ENCODE measurements at places on chromosomes 13 and 19.

- H3K27ac ChIP-seq = no peak overlapping the region
- H3K27me3 ChIP-seq = no peaks in the 10 kb centered on the region
- no peak overlapping the region for H3K4me3 ChIP-seq
Observed at GRCh38 chr19:47209319-47210179, 21.4 kb downstream of the BBC3 start.

GRCh38 chr13:67632590-67632989 lies 402.5 kb upstream of the PCDH9 start:
- DNase-seq = no peak
- no peak overlapping the region for H3K27ac ChIP-seq
- H3K36me3 ChIP-seq = no peaks in the 10 kb centered on the region
- H3K4me1 ChIP-seq = no peaks in the 10 kb centered on the region
- H3K4me3 ChIP-seq = no peak overlapping the region

- no peak for DNase-seq
- peaks cover 61% of the 10 kb centered on the region for H3K27me3 ChIP-seq
- no peak overlapping the region for H3K4me3 ChIP-seq
- no peaks in the 10 kb centered on the region for H3K36me3 ChIP-seq
- H3K27ac ChIP-seq = no peak overlapping the region
Observed at GRCh38 chr13:60214213-60215055, 50.7 kb upstream of the DIAPH3 start.

DNA sequence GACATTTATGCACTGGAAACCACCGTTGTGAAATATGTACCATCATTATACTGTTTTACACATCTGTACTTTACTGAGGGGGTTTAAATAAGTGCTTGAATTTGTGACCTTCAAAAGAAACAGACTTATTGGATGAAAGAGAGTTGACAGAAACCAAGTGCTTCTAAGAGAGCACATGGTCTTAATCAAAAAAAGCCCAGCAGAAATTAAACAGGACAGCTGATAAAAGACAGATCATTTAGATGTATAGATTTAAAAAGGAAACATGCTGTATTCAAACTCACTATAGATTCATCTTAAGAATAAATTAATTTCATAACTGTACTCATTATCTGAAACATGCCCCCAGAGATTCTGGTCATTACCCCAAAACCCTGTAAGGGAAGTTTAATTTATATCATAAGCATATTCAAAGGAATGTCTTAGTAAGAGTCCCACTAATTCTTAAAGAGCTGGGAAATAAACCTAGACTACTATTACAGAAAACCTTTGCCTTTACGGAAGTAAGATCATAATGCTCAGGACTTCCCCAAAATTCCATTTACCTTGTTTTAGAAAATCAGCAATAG lies 421.8 kb downstream of the DCT start:
- no peak for DNase-seq
- H3K27ac ChIP-seq = no peak overlapping the region
- H3K4me1 ChIP-seq = no peaks in the 10 kb centered on the region
- no peak overlapping the region for H3K4me3 ChIP-seq

DNA sequence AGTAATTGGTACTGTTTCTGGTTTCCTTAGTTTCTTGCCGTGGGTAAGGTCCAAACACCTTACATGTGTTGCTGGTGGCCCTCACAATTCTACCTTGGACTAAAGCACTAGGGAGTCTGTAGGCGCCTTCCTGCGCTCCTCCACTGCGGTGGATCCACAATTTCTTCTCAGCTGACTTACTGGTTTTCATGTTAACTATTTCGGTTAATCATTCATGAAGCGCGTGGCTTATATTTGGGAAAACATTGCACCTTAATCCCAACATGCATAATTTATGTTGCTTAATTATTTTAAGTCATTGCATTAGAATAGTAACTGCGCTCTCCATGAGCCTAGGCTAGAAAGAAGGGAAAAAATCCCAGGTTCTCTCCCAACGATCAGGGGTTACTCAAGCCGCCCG lies 37.7 kb downstream of the ARHGEF7 start:
- peak overlapping the region; percentile 72 for H3K27ac ChIP-seq
- H3K4me1 ChIP-seq = peaks cover 19% of the 10 kb centered on the region
- DNase-seq = no peak
- peaks cover 27% of the 10 kb centered on the region for H3K27me3 ChIP-seq
- H3K4me3 ChIP-seq = peak overlapping the region; percentile 93
- peaks cover 4% of the 10 kb centered on the region for H3K36me3 ChIP-seq

DNA sequence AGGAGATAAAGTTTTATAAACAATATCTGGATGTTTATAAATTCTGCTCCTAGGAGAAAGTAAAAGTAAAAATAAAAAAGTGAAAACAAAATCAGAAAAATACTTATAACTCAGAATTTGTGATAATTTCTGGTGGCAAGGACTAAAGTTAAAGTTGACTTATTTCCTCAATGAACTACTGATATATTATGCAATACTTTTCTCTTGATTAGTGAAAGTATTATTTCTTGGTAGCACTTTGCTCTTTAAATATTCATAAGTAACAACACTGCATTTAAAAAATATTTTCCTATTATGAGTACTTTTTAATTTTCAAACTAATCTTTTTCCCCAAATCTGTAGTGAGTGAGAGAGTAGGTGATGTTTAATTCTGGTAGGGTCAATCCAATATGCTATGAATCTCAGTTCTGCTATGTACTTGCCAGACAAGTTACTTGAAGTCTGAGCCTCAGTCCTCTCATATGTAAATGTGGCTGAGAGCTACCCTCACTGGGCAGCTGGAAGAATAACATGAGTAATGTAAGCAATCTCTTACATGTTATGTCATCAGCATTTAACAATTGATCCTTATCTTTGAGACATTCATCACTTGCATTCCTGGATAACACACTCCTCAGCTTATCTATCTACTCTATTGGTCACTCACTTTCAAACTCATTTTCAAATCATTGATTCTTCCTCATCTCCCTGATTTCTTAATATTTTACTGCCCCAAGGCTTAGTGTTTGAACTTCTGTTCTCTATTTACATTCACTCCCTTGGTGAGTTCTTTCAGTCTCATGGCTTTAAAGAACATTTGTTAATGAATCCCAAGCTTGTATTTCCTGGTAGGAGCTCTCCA lies 239.0 kb downstream of the RGCC start:
- no peak overlapping the region for H3K4me3 ChIP-seq
- peak; percentile 80 for DNase-seq

GRCh38 chr13:74305876-74306275 lies 171.7 kb upstream of the KLF12 start:
- no peaks in the 10 kb centered on the region for H3K4me1 ChIP-seq
- H3K4me3 ChIP-seq = no peak overlapping the region
- no peaks in the 10 kb centered on the region for H3K27me3 ChIP-seq
- no peaks in the 10 kb centered on the region for H3K36me3 ChIP-seq
- DNase-seq = no peak

DNA sequence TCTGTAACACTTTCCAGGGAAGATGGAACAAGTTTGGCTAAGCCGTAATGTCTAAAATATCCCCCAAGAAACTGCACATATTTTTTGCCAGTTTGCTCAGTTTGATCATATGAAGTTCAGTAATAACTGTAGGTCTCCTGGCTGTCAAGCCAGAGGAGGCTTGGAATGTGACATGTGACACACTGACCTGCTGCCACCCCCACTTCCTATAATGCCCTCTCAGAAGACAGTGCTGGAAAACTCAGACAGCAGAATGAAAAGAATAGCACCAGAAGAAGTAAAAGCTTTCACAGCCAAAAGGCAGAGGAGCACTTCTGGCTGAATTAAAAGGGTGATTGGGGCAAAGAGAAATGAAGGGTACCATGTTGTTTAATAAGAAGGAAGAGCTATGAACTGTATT lies 67.4 kb upstream of the UBAC2 start:
- H3K27ac ChIP-seq = no peak overlapping the region
- H3K4me1 ChIP-seq = no peaks in the 10 kb centered on the region
- H3K36me3 ChIP-seq = no peaks in the 10 kb centered on the region
- H3K27me3 ChIP-seq = no peaks in the 10 kb centered on the region
- H3K4me3 ChIP-seq = no peak overlapping the region

DNA sequence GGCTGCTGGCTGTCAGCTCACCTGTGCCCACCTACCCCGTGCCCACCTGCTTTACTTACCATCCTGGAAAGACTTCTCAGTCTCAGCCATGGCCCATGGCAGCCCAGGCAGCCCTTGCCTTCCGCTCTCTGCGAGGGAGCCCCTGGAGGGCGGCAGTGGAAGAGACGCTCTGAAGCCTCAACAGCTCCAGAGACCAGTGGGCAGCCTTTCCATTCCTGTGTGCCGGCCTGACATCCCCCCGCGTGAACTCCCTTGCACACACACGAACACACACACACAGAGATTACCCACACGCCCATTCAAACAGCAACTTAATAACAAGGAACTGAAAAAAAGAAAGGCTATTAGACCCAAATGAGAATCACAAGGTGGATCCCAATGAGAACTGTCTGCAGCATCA lies 14.2 kb upstream of the RASA3 start:
- H3K27me3 ChIP-seq = no peaks in the 10 kb centered on the region
- H3K36me3 ChIP-seq = no peaks in the 10 kb centered on the region
- no peak for DNase-seq
- peaks cover 9% of the 10 kb centered on the region for H3K4me1 ChIP-seq
- H3K27ac ChIP-seq = no peak overlapping the region

DNA sequence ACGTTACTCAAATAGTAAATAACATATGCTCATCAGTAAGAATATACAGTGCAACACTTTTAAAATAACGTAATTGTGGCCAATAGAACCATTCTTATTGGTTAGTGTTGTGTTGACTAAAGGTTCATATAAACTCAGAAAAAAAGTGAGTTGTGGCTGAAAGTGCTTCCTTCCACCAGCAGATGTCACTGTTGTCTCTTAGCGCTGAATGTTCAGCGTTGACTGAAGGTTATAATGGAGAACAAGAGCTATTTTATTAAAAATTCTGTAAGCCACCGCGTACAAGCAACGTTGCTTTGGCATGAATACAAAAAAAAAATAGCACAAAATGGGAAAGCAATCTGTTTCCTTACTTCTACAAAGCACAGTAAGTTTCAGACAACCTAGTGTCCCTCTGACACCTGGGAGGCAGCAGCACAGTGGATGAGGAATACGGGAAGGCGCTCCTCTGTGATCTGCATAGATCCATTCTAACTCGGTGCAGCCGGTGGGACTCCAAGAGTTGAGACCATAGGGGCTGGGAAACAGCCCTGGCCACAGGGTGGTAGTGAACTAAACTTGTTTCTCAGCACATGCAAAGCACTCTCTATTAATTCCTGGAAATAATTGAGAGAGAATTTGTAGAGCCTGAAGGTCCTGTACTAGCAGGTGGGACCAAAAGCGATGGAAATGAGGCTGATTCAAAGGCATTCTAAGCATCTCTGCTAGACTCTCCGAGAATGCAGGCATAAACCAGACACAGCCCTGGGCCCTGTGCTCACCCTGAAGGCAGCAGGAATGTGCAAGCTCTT lies 23.9 kb upstream of the OXGR1 start:
- no peaks in the 10 kb centered on the region for H3K4me1 ChIP-seq
- DNase-seq = peak; percentile 72
- no peak overlapping the region for H3K27ac ChIP-seq
- H3K4me3 ChIP-seq = no peak overlapping the region
- H3K36me3 ChIP-seq = no peaks in the 10 kb centered on the region

DNA sequence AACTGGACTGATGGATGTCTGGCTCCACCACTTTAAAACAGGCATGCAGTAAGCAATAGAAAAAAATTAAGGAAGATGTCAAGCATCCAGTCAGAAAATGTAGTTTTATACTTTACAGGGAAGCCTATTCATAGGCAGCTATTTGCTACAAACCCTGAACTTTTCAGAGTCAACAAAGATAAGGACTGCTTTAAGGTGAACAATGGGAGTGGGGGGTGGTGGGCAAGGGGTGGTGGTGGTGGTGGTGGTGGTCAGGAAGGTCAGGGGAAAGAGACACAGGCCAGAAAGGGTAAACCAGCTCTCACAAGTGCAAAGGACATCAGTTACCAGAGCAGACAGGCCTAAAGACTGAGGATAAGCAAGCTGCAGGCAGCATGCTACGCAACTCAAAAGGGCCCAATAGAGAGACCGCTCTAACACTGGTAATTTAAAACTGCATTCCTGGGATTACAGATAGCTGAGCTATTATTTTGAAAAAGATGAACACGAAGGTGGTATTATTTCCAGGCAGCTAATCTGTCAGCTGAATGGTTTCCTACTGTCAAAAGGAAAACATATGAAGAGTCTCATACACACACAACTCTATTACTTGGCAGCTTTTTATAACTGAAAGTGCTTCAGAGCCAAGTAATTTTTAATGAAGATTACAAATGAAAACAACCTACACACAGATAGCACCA lies 14.8 kb downstream of the BRD4 start:
- no peak overlapping the region for H3K27ac ChIP-seq
- H3K36me3 ChIP-seq = no peaks in the 10 kb centered on the region
- peaks cover 27% of the 10 kb centered on the region for H3K4me1 ChIP-seq
- H3K27me3 ChIP-seq = no peaks in the 10 kb centered on the region
- no peak overlapping the region for H3K4me3 ChIP-seq

- no peaks in the 10 kb centered on the region for H3K4me1 ChIP-seq
- no peak for DNase-seq
- H3K27me3 ChIP-seq = no peaks in the 10 kb centered on the region
Observed at GRCh38 chr13:110518571-110518970, 43.0 kb downstream of the RAB20 start.

DNA sequence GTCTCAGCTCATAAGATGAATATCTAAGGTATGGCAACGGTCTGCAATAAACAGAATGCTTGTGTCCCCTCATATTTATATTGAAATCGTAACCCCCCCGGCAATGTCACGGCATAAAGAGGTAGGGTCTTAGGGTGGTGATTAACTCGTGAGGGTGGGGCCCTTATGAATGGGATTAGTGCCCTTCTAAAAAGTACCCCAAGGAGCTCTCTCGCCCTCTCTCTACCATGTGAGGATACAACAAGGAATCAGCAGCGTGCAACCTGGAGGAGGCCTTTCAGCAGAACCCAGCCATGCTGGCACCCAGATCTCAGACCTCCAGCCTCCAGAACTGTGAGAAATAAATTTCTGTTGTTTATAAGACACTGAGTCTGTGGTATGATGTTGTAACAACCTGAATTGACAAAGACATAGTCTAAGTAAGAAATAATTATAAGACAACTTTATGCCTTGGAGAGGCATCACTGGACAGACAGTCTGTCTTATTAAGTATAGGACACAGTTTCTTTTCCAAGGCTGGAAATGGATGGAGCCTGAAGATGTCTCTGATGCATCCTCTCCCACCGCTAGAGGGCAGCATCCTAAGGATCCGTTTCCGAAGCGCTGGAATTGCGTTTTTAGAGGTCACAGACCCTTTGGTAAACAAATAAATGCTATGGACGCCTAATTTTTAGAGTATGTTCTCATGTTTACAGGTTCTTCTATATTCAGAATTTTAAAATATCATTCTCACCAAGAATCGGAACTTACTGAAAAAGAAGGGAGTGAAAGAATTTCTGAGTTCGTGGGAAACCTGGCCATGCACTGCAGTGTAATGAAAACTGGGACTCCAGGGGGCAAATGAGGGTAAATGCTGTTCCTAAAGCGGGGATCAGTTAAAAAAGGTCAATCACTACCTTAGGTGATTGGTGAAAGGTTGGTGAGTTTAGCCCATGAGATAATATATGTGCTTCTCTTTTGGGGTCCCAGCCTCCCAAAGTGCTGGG lies 13.3 kb upstream of the LEUTX start:
- H3K4me3 ChIP-seq = no peak overlapping the region
- H3K4me1 ChIP-seq = no peaks in the 10 kb centered on the region
- H3K27ac ChIP-seq = no peak overlapping the region
- H3K36me3 ChIP-seq = no peaks in the 10 kb centered on the region
- DNase-seq = peak; percentile 57
